ENCODE measurements at places on chromosomes 4 and X.

GRCh38 chr4:4541040-4541631, 712 bp downstream of the STX18 start:
- DNase-seq, result no peak

DNA sequence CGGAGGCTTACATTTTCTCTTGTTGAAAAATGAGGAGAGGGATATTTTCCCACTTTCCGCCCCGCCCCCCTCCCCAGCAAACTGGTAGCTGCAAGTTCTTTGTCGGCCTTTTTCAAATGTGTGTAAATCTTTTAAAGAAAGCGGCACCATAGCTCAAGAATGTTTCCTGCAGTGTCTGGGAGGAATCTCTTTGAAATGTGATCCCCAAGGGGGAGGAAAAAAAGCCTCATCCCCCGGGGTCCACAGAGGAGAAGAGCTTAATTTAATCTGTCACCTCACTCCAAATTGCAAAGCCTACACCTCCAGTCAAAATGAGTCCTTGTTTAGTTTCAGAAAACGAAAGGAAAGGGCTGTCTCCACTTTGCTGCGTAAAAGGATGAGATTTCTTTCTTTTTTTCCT, 34.8 kb downstream of the ASMT start:
- DNase-seq, result no peak

- DNase-seq, result no peak
Measured at GRCh38 chr4:11232015-11232414, 196.7 kb downstream of the HS3ST1 start.

DNA sequence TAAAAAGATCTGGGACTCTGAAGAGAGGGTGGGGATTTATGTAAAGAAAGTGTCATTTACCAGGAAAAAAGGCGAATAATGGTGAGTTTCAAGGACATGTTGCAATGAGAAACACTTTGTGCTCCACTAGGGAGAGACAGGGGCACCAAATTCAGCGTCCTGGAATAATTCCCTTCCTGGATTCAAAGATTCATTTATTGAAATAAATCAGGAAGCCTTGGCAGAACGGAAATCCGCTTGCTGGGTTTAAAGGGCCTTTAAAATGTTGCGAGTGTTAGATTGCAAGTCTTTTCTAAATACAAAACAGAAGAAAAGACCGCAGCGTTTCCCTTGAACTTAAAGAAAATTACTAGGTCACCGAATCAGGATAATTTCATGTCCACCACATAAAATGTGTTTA, 3.8 kb upstream of the ZIC3 start:
- DNase-seq, result no peak

GRCh38 chr4:143184217-143184502, 557 bp upstream of the USP38 start:
- no peak for DNase-seq

- no peak for DNase-seq
Measured at GRCh38 chr4:39802005-39802404, 104.1 kb downstream of the UBE2K start.

DNA sequence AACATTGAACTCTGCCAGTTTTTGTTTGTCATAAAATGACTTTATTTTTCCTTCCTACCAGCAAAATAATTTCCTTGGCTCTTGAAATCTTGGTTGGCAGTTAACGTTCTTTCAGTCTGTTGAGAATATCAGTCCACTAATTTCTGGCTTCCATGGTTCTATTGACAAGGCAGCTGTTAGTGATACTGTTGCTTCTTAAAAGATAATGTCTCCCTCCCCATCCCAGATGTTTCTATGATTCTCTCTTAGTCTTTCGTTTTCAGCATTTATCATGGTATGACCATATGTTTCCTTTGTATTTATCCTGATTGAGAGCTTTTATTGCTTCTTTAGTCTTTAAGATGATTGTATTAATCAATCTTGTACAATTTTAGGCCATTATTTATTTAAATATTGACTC, 81.1 kb upstream of the STK26 start:
- no peak for DNase-seq

DNA sequence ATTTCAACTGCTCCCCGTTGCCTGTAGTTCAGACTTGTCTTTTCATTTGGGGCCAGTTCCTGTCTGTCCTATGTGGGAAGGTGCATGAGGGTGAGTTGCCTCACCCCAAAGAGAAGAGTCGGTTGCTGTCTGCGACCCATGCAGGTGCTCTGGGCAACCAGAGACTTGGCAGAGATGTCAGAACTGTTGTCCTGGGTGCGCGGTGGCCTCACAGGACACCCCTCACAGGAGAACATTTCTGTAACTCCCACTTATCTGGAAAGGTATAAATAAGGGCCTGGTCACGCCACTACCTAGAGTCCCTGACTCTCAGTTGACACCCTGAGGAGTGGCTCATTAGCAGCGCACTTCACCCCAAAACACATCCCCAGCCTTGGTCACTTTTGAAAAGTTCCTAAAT, 9.7 kb upstream of the NAT8L start:
- no peak for DNase-seq

DNA sequence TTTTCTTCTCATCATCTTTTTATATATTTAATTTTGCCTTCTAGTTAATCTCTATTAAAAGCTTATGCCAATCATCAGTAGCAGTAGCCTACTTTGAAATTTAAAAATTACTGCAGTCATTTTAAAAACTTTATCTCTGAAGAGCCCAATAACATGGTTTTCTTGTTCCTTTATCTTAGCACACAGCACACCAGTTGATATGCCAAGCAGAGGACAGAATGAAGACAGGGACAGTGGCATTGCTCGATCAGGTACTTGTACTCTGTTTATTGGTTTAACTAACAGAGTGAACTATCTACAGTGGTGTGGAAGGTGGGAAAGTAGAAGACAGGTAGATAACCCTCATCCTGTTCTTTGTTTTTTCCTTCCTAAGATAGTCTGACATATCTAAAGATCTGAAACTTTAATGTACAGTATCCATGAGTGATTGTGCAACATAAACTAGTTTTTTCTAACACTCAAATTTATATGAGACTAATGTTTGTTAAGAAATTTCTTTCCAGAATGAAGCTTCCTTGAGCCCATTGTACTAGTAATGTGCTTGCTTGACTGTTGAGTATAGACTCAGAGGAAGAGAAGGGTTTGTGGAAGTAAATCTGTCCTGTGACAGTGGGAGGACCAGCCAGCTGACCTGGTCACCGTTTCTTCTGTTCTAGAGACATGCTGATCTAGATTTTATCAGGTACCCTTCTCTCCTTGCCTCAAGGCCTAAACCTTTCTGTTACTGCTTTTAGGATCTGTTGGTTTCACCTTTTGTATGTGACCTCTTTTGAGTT, 66.6 kb downstream of the FNIP2 start:
- DNase-seq, result no peak

DNA sequence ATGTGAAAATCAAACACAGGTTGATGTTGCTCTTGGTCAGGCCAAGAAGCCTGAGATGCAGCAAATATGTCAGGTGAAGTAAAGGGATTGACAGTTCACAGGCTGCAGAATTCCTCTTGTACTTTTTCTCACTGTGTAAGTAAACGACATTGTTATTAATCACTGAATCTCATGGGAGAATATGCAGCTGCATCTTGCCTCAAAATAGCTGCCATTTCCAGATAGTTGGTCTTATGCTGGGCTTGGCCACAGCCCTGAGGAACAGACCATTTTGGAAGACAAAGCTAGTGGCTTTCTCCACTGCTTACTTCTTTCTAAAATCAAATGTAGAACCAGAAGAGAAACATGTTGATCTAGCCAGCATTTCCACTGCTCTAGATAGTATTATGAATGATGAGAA, 403.4 kb upstream of the NR3C2 start:
- no peak for DNase-seq

DNA sequence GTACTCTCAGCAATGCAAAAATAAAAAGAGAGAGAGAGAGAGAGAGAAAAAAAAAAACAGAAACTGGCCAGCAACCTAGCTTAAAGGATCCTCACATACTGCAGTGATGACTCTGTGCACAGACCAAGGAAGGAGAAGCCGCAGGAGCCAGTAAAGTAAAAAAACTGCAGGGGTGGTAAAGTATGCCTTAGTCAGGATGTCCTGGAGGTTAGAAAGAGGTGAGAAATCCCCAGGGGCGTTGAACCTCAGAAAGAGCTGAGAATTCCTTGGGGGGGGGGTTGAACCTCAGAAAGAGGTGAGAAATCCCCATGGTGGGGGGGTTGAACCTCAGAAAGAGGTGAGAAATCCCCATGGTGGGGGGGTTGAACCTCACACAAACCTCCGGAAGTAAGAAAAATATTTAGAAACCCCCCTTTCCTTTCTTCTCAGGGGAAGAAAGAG, 48.0 kb downstream of the MAGEA9 start:
- no peak for DNase-seq

GRCh38 chr4:139530833-139531427, 25.1 kb downstream of the SETD7 start:
- DNase-seq, result peak; percentile 41

GRCh38 chr4:169098054-169098497, 88.0 kb upstream of the CBR4 start:
- DNase-seq, result no peak

DNA sequence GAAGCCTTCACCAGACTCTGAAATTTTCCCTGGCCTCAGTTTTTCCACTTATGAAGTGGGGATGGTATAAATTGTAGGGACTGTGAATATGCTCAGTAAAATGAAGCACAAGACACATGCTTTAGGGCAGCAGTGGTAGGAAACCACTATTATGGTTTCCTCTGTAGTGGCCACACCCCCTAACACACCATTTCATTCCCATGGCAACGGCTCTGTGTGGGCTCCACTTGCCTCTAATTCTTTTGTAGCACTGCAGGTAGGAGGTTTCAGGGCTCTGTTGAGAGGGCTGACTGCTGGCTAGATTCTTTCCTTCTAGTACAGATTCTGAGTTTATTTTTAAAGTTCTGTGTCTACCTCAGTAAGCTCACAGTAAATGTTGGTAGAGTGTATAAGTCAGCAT, 3.5 kb upstream of the VMA21 start:
- DNase-seq, result no peak

- no peak for DNase-seq
Measured at GRCh38 chrX:128464116-128464515, 411.9 kb upstream of the ACTRT1 start.

DNA sequence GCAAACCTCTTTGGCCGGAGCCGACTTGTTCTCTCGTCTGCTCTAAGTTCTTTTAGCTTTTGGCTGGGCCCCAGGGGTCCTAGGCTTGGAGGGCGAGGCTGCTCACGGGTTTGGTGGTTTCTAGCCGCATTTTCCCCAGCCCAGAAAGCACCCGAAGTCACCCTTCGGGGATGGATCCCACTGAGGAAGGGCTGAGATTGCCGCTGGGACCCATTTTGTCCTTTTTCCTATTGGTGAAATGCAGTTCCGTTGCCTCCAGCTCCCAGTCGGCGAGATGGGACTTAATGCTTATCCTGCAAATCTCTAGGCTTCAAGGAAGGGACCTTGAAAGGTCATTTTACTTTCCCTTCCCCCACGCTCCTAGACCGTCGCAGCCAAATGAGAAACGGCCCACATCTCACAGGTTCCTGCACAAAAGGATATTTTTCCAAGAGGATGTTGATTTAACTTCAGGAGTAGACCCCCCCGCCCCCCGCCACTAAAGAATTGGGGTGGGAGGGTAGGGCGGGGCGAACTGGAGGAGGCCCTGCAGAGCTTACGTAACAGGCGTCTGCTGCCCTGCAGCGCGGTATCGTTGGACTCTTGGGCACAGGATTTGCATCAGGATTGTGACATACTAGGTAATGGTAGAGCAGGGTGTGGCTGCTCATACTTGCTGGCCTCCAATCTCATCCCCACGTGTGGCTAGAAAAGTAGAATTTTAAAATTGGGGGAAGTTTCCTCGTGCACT, 564 bp downstream of the PGK1 start:
- DNase-seq, result no peak

DNA sequence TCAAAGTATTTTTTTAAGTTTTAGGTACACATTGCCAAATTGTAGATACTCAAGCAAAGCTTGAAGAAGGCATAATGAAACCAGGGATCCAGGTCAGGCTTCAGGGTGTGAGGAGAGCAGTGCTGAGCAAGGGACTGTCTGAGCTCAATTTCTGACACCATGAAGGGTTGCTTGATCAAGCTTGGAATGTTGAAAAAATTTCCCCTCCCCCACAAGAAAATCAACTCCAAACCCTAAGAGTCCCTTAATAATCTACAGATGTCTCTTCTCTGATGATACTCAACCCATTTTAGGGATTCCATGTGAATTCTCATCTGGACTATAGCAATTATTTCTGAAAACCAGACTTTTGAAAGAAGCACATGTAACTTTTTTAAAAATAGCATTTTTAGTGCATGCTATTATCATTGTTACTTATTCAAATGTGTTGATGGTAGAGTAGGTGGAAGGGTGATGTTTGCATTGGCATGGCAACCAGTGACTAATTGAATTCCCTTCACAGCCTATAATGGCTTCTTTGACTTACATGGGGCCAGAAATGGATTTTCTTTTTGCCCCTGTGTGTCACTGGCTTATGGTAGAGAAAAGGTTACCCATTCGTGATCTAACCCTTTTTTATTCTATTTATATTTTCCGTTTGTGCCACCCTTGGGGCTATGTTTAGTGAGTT, 252.0 kb downstream of the FBXW7 start:
- DNase-seq, result no peak

DNA sequence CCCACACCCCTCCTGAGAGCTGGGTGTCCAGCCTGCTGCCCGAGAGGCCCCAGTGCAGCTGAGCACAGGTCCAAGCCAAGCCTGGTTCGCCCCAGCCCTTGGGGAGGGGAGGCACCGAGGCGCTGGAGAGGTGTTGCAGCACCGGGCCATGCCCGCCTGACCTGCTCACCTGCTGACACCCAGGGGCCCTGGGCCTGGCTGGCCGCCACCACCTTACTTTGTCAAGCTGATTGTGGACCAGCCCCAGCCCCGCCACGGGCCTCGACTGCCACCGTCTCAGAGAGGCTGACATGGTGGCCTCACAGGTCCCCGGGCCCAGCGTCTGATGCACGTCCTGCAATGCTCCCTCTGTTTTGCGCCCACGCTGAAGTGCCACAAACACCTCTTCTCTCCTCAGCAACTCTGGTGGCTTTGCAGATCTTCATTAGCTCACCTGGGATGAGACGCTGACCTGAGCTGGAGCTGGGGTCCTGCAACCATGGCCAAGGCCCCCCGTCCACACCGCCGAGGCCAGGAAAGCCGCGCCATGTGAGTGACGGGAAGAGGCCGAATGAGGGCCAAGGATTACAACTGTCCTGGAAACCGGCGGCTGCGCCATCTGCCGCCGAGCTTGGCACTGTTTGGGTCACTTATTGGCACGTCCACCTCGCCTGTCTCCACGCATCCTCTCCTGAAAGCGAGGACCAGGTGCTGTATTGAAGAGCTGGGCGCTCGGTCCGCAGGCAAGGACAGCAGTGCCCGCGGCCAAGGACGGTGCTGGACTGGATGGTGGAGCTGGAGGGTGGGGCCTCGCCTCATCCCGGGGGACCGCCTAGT, 7.6 kb downstream of the CPLX1 start:
- DNase-seq, result no peak

All from T-helper 2 cell (primary cell).